ENCODE measurements at places on chromosomes 5 and 9.

GRCh38 chr5:72786676-72787075 is 29.8 kb upstream of the TNPO1 start:
- no peak for DNase-seq

- no peak for DNase-seq
Measured at GRCh38 chr9:129336601-129337331, 158.7 kb upstream of the IER5L start.

DNA sequence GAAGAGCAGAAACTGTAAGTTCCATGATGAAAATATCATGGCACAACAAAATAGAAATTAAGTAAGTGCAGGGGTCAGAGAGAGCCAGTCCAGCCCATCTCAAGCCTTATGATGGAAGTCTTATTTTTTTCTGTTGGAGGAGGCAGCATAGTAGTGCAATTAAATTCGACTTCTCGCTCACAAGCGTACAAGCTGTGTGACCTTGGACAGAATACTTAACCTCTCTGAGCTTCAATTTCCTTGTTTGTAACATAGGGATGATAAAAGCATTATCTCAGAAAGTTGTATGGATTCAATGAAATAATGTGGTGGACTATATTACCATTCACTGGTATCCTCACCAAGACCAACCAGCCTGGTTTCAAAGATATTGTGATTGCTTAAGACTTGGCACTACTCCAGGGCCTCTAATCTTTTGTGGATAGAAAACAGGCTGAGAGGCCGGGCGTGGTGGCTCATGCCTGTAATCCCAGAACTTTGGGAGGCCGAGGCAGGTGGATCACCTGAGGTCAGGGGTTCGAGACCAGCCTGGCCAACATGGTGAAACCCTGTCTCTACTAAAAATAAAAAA is 26.8 kb upstream of the MVB12B start:
- DNase-seq: no peak

DNA sequence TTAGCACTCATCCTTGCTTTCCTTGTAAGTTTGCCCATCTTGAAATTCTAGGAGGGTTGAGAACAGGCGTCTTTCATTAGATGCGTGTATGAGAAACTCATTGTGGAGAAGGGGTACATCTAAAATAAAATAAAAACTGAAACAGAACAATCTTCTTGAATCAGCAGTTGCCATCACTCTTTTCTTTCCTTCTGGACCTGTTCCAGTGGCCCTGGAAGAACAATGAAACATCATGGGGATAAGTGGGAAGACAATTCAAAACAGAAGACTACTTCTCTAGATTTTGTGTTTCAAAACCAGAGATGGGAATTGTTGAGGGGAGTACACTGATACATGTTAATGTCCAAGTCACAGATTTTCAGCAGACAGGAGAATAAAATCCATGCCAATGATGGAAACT is 59.9 kb downstream of the SLC1A3 start:
- DNase-seq: no peak

- no peak for DNase-seq
Measured at GRCh38 chr5:147065071-147065470, 169.8 kb upstream of the STK32A start.

Data from NCI-H446 treated with DMSO at 0.1 percent for 48 hours (cell line).